Left renal cortex interstitium (tissue), 4 donors: ENCODE measurements at places on chromosomes 12 and 14. TPM values are rescaled to one million over a fixed set of nuclear protein-coding genes. Genes with fewer than 3 reads are reported as not detected.

- DNase-seq = no peak
These were observed 46.4 kb upstream of the BMP4 start for GRCh38 chr14:54003064-54003463.

DNA sequence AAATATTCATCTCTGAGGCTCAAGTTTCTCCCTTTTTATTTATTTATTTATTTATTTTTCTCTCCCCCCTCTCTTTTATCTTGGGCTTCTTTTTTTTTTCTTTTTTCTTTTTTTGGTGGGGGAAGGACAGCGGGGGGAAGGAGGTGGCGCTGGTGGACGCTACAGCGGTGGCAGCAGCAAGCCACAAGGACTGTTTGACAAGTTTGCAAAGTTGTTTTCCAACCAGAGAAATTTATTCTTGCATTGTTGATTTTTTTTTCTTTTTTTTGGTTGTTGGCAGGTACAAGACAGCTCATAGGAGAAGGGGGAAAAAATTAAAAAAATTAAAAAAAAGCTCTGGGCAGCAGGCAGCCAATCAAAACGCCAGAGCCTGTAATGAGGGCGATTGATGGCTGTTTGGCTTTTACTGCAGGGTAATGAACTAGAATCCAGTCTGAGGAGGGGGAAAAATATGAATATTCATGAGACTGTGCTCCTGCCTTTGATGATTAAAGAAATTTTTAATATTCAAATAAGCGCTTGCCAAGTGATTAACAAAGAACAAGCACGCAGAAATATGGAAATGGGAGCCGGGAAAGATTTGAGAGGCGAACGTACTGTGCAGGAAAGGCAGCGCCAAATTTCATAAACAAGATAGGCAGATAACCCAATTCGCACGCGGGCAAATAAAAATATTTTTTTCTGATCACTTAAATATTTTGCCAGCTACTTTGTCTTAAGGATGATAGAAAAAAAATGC is 36.2 kb downstream of the BCL11B start:
- DNase-seq = no peak

GRCh38 chr12:111788178-111788654 is 21.5 kb downstream of the ALDH2 start:
- DNase-seq = no peak

The SLC38A4 gene
- polyA plus RNA-seq = 21.7 TPM

GRCh38 chr12:71799106-71799505 is 40.5 kb upstream of the TBC1D15 start:
- DNase-seq = no peak

The MIPOL1 gene
- 11.3 TPM for polyA plus RNA-seq

The PIK3C2G gene
- 3.4 TPM for polyA plus RNA-seq

DNA sequence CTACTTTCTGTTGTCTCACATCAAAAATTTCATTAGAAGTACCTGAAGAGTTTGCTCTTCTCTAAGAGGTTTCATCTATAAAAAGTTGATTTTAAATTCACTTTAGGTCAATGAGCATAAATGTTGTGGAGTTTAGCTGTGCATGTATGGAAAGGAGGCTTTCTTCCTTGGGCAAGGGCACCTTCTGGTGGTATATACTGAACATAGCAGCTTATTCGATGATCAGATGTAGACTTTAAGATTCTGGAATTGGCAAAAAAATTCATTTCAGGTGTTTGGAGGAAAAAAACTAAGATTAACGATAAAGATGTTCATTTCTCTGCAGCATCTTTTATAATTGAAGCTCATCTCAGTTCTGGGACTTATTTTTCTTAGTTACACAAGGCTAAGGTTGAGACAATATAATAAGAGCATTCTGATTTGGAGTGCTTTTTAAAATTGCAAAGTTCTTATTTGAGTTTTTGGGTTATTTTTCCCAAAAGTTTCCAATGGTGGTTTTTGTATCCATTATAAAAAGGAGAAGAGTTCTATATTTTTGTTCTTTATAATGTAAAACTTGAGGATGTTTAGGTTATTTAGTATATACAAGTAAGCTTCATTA is 46.8 kb downstream of the TMEM117 start:
- DNase-seq = no peak

- no peak for DNase-seq
These were observed 78.1 kb upstream of the RPH3A start for GRCh38 chr12:112713471-112713870.

The DCAF11 gene
- polyA plus RNA-seq = 82.5 TPM

The CLEC4D gene
- polyA plus RNA-seq = 0.33 TPM
